ENCODE measurements at places on chromosomes 16 and 17. TPM values are rescaled to one million over a fixed set of nuclear protein-coding genes. Genes with fewer than 3 reads are reported as not detected.

Gene WNK4
- 0.38 TPM for total RNA-seq

DNA sequence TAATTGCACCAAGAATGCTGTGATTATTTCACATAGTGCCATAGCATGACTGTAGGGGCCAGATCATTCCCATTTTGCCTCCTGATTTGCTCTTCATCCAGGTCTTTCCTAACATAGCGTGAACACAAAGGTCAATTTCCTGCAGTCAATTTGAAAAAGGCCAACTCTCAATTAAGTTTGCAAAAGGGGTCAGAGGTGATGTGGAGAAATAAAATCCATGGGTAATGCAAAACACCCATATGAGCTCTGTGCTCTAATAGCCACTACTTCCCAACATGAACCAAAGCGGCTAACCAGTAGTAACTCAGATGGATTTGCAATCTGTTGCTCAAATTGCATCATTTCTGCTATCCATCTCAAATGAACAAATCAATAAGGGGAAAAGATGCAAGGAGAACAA is 275.5 kb upstream of the SOX9 start:
- DNase-seq: no peak
- no peak overlapping the region for H3K4me3 ChIP-seq
- H3K27me3 ChIP-seq: no peaks in the 10 kb centered on the region
- H3K36me3 ChIP-seq: no peaks in the 10 kb centered on the region

DNA sequence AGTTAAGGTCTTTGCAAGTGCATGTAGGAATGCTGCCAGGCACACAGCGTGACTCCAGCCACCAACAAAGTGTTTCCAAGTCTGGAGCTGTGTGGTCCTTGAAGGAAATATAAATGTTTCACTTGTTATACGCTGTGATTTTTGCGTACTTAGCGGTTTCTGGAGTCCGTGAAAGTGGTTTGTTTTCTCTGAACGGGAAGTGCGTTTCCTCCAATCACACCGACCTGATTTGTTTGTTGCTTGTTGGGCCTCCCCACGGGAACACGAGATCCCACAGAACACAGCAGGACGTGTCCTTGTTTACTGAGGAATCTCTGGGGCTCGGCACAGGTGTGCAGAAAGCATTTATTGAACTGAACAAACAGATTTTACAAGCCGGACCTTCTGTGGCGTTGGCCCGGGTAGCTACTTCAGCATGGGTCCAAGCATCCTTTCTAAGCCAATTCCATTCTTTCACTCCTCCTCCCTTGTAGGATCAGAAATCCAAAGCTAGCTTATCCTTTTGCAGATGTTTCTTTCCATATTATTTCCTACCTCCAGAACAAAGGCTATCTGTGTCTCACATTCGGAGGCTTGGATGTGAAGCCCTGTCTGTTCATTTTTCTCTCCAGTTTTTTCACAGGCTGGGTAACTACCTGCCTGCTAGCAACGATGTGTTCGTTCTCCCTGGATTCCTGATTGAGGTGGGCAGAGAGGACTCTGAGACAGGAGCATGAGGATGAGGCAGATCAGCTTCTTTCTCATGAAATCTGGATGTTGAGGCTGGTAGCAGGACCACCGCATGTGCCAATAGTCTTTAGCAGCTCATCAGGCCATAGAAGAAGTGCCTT is 44.6 kb downstream of the ABAT start:
- DNase-seq: no peak
- no peaks in the 10 kb centered on the region for H3K36me3 ChIP-seq
- no peak overlapping the region for H3K27ac ChIP-seq

- H3K27ac ChIP-seq: peak overlapping the region; percentile 58
- H3K27me3 ChIP-seq: no peaks in the 10 kb centered on the region
- H3K4me1 ChIP-seq: peaks cover 55% of the 10 kb centered on the region
- no peak overlapping the region for H3K4me3 ChIP-seq
- DNase-seq: peak; percentile 55
These were observed 34.9 kb downstream of the PECAM1 start for GRCh38 chr17:64355536-64356303.

Gene PIK3R5
- total RNA-seq: 37.7 TPM

DNA sequence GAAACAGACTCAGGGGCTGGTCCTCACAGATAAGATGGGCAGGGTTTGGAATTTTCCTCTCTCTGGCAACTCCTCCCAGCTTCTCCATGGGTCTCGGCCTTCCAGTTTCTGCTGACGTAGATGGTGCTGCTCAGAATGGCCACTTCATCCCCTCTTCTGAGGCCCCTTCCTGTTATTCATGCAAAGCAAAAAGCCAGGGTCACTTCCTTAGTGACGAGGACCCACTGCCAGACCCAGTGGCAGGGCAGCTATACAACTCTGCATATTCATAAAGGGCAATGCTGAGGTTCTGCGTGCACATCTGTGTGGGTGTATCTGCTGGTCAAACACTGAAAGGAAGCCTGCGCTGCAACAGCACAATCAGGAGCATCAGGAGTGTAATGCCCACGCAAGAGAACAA is 108.8 kb downstream of the WSCD1 start:
- peaks cover 4% of the 10 kb centered on the region for H3K27me3 ChIP-seq
- H3K36me3 ChIP-seq: no peaks in the 10 kb centered on the region
- no peak overlapping the region for H3K4me3 ChIP-seq
- no peak overlapping the region for H3K27ac ChIP-seq
- no peak for DNase-seq
- no peaks in the 10 kb centered on the region for H3K4me1 ChIP-seq

Gene CTRB2
- 0.78 TPM for total RNA-seq

GRCh38 chr17:32281011-32281451 is 15.4 kb downstream of the RHBDL3 start:
- H3K4me1 ChIP-seq: no peaks in the 10 kb centered on the region
- no peaks in the 10 kb centered on the region for H3K36me3 ChIP-seq
- H3K4me3 ChIP-seq: no peak overlapping the region
- H3K27me3 ChIP-seq: no peaks in the 10 kb centered on the region
- DNase-seq: no peak

- DNase-seq: no peak
- H3K4me1 ChIP-seq: no peaks in the 10 kb centered on the region
- H3K27ac ChIP-seq: no peak overlapping the region
- H3K27me3 ChIP-seq: no peaks in the 10 kb centered on the region
These were observed 6.2 kb upstream of the TMEM94 start for GRCh38 chr17:75450270-75450669.

All from upper lobe of right lung (tissue), 1 donor.